CD4-positive, alpha-beta memory T cell (primary cell): ENCODE measurements at places on chromosomes 13 and 19.

DNA sequence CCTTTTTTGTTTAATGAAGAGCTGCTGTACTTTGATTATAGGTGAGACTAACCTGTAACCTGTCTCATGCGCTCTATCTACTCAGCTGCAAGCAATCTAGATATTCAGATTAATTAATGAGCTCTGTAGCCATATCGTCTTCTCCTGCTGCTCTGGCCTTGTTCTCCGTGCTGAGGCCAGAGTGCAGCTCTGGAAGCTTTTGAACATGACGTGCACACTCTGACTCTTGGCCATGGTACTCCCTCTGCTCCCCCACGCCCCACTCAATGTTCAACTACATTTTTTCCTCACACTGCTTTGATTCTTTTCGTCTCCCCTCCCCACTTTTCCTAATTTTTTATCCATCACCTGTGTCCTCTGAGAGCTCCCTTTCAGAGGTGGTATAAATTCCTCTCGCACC is 751.8 kb downstream of the FGF9 start:
- no peak for DNase-seq

DNA sequence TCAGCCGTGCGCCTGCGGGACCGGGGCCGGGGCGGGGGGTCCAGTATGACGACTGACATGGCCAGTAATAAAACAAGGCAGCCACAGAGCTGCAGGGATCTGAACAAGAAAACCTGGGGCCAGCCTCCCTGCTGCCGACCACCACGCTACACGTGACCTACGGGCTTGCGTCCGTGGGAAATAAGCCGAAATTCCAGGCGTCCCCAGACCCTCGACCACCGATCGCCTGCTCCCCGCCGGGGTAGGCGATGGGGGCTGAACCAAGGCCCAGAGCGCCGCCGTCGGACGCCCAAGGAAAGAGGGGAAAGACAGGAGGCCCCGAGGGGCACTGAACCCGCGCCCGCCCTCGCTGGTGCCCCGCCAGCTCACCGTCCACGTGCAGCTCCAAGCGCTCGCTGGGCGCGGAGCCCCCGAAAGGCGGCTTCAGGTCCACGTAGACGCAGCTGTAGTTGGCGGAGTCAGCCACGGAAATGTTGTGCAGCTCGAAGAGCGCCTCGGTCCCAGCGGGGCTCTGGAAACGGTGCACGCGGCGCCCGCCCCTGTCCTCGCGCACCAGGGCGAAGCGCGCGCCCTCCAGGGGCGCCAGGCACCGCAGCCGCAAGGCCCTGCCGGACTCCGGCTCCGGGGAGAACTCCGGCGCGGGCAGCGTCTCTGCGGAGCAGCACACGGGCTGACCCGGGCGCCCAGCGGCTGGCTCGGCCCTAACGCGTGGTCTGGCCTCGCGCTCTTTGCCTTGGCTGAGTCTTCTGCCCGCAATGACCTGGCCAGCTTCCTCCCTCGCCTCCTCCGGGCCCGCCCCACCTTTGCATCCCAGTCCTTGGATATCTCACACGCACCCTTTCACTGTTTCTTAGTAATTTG is 3.1 kb downstream of the A1BG start:
- no peak for DNase-seq

DNA sequence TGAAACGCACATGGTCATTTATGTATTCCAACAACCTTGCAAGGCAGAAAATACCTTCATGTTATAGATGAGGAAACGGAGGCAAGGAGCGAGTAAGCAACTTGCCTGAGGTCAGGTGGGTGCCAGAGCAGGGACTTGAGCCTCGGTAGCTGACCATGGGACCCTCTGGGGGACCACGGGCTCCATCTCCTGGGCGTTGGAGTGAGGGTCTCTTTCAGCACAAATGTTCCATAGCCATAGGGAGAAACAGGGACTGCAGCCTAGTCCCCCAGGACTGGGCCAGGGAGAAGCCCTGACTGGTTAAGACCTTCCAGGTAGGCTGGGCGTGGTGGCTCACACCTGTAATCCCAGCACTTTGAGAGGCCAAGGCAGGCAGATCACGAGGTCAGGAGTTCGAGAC is 38.4 kb upstream of the ADGRE5 start:
- DNase-seq = no peak

DNA sequence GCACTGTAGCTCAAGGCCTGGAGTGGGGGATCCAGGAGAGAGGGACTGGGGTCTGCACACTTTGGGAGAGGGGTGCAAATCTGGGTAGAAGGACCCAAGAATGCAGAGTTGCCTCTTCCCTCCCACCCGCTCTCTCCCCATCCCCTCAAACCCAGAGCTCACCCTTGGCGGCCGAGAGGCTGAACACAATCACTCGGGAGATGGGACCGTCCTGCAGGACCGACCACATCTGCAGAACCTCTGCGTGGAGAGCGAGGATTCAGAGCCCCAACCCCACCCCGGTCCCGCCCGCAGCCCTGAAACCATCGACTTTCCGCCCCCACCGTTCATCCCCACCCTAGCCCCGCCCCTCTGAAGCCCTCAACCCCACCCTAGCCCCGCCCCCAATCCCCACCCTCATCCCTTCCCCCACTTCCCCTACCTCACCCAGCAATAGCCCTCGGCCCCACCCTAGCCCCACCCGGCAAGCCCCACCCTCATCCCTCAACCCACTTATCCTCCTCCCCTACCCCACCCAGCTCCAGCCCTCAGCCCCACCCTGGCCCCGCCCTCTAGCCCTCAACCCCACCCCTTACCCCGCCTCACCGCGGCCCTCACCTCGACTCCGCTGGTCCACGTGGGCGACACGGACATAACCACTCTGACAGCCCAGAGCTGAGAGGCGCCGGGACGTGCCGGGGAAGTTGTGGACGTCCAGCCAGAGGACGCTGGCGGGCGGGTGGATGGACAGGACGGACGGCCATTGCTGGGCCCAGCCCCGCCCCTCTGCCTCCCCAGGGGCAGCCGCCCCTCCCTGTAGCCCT is 4.1 kb downstream of the KPTN start:
- DNase-seq = no peak

GRCh38 chr19:49441960-49442350 is 628 bp upstream of the SLC17A7 start:
- DNase-seq = no peak

DNA sequence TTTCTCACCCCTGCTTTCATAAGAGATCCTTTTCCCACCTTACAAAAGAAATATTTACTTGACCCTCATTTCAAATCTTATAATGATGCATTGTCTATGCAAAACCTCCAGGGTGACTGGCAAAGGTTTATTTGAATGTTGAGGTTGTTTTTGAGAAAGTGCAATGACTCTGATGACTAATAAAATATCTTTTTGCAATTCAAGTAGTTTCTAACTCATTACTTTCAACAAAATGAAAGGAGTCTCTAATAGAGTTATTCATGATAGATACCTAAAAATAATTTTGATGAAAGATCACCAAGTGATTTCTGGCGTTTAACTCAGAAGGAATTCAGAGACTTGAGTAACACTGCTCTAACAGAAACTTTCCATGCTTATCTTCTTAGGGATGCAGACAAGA is 144.2 kb downstream of the FOXO1 start:
- DNase-seq = no peak

- no peak for DNase-seq
Measured at GRCh38 chr13:29782798-29783197, 67.6 kb downstream of the UBL3 start.

DNA sequence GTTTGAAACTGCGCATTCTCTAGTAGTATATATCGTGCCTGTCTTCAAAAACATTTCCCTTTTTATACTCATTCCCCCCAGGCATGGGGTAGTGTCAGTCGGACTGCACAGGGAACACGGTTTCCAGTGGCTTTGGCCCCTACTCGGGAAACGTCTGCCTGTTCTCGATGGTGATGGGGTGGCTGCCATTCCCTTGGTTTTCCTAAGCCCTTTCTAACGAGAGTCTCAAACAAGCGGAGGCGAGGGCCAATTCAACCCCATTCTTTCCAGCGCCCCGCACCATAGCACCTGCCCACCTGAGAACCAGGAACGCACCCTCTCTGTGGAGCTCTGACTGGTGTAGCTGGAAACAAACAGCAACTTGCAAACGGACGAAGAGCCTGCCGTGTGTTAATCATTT is 127.6 kb downstream of the STK24 start:
- no peak for DNase-seq
